Cardiac septum (tissue), 1 donor: ENCODE measurements at places on chromosomes 2 and 18. TPM values are rescaled to one million over a fixed set of nuclear protein-coding genes. Genes with fewer than 3 reads are reported as not detected.
A peak's percentile ranks its signal among the peaks of the same experiment; 100 is the strongest.

DNA sequence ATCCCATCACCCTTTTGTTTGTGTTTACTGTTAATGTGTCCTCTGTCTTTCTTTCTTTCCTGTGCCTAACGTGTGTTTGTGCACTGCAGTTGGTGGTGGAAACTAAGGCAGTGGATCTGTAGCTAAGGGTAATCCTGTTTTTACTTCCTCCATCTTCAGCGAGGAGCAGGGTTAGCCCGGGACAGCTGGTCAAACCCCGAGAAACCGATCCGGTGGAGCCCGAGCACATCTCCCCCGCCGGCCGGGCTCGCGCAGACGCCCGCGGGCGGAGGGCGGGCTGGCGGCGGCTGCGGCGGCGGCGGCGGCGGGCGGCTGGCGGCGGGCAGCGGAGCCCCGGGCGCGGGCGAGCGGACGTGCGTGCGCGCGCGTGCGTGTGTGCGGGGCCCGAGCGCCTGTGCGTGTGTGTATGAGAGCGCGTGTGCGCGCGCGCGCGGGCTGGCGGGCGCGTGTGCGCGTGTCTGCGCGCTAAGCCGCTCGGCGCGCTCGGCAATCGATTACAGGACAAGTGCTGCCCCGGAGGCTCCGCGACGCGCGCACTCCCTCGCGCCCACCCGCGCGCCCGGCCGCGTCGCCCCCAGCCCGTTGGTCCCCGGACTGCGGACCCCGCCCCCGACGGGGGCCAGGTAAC lies at the start of gene IKZF2:
Gene IKZF2, minus strand, starts transcription at position 176 of the 628 bp plus-strand sequence. CDS start 2,983 bp downstream, outside the sequence.
- peak; percentile 86 for DNase-seq

The ZNF892 gene
- 4.8 TPM for total RNA-seq

DNA sequence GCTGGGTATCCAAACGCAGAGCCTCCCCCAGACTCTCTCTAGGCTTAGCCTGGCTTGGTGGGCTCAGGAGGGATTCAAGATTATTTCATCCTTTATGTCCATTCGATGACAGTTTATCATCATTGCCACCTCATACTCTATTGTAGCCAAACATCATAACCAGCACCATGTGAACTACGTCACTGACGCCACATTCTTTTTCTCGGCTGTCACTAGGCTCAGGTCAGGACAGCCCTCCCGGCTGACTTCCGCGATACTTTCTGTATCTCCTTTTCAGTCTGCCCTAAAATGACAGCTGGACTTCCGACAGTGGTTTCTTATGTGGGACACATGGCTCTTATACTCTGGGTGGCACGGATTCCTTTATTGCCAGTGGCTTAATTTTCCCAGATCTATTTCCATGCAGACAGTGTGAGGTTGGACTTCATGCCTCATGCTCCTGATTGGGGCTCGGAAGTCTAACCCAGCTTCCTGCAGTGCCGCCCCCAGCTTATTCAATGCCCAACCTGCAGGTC lies 39.8 kb upstream of the SMIM21 start:
- no peak for DNase-seq

The LYPD6 gene
- 0.16 TPM for total RNA-seq

GRCh38 chr2:194004590-194005206 lies 1652.3 kb upstream of the SLC39A10 start:
- DNase-seq: no peak

The STK25 gene
- total RNA-seq: 95.9 TPM

- no peak for DNase-seq
These were observed 105.6 kb upstream of the EPHA4 start for GRCh38 chr2:221677688-221678087.

The ERFE gene
- 0.62 TPM for total RNA-seq

The POTEJ gene
- total RNA-seq: not detected
